ENCODE measurements at places on chromosomes 2 and 18.

DNA sequence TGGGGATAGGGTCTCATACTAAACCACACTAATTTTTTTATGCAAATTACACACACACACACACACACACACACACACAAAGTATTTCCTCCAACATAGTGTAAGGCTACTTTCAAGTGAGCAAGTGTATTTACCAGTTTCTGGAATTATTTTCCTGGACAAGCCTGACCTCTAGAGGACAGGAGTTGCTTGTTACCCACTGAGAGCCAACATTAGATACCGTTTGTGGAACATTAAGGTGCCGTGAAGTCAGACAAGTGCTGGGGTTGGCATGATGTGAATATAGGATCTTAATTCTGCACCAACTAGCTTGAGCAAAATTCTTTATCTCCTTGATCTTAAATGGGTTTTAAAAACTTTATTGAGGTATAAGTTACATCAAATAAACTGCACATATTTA, 39.3 kb upstream of the SERPINB2 start:
- DNase-seq, result no peak

DNA sequence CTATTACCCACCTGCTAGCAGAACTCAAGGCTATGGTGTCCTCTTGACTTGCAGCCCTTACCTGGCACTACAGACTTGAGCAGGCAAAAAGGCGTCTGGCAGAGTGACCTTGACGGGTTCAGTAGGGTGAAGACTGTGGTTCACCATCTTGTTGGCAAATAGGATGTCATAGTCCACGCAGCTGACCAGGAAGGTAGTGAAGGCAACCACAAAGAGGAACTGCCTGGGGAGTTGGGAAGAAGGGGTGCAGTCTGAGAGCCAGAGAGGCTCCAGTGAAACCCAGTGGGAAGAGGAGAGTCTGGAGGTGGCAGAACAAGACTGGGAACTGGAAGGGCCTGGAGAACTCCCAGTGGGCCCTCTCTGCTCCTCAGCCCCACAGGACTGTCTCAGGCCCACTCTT, 4.1 kb downstream of the ATG9A start:
- DNase-seq, result no peak

DNA sequence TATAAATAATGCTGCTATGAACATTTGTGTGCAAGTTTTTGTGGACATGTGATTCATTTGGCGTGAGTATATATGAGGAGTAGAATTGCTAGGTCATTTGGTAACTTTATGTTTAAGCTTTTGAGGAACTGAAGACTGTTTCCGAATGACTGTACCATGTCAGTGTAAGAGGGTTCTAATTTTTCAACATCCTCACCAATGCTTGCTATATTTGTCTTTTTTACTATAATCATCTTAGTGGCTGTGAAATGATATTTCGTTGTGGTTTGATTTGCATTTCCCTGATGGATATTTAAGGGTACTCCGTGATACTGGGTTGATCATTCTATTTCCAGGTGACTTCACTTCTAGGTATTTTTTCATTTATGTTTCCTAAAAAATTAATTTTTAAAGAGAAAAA, 241.1 kb downstream of the BCL2 start:
- DNase-seq, result no peak

GRCh38 chr2:219406861-219407230, 11.3 kb upstream of the DES start:
- DNase-seq, result no peak

DNA sequence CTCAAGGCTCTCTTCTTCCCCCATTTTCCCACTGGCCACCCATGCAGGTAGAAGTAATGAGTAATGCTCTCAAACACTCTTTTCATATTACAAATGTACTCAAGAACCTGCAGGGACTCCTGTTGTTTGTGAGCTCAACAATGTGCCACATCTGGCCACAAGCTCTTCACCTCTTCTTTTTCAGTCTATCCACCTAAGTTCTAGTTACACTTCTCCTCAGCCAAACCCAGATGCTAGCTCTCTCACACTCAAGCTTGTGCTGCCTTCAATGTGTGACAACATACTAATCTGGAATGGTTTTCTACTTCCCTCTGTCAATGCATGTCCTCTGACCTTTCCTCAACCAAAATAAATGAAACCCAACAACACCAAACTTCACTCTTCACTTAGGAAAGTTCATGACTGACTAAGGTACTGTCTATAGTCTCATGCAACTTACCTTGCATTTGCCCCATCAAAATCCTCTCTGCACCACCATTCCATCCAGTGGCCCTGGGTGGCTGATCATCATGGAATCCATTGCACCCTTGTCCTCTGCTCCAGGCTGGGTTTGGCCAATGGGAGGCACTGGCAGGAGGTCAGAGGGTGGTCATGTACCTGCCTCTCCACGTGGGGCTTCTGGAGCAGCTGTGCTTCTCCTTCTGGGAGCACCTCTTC, 5.3 kb upstream of the IL18R1 start:
- no peak for DNase-seq

All from stimulated activated CD8-positive, alpha-beta memory T cell treated with anti-CD3 and anti-CD28 coated beads, Interleukin-7, amount 100 ng/mL, for 1 hour (primary cell).